ENCODE measurements at places on chromosomes 5 and 9.

GRCh38 chr5:101390151-101390908, 487.2 kb upstream of the ST8SIA4 start:
- H3K4me3 ChIP-seq = no peak overlapping the region
- no peaks in the 10 kb centered on the region for H3K27me3 ChIP-seq
- H3K36me3 ChIP-seq = no peaks in the 10 kb centered on the region
- H3K27ac ChIP-seq = no peak overlapping the region

DNA sequence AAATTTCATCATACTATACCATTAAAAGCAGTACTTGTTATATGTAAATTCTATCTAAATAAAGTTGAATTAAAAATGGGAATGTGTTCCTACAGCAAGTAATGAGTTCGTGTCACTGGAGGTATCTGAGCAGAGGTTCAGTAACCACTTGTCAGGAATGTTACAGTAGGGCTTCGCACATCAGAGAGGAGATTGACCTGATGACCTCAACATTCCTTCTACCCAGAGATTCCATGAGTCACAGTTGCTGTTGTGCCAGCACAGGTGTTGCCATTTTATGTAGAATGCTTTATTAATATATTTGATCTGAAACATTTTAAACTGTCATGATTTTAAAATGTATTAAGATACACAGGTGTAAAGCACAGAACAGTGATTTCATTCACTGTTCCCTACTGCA, 60.3 kb downstream of the STX17 start:
- no peak overlapping the region for H3K27ac ChIP-seq
- DNase-seq = no peak
- H3K4me3 ChIP-seq = no peak overlapping the region
- peaks cover 83% of the 10 kb centered on the region for H3K36me3 ChIP-seq

GRCh38 chr5:150338546-150338945, 19.0 kb upstream of the TCOF1 start:
- no peaks in the 10 kb centered on the region for H3K36me3 ChIP-seq
- no peak overlapping the region for H3K4me3 ChIP-seq
- no peak overlapping the region for H3K27ac ChIP-seq
- H3K27me3 ChIP-seq = no peaks in the 10 kb centered on the region
- no peak for DNase-seq

DNA sequence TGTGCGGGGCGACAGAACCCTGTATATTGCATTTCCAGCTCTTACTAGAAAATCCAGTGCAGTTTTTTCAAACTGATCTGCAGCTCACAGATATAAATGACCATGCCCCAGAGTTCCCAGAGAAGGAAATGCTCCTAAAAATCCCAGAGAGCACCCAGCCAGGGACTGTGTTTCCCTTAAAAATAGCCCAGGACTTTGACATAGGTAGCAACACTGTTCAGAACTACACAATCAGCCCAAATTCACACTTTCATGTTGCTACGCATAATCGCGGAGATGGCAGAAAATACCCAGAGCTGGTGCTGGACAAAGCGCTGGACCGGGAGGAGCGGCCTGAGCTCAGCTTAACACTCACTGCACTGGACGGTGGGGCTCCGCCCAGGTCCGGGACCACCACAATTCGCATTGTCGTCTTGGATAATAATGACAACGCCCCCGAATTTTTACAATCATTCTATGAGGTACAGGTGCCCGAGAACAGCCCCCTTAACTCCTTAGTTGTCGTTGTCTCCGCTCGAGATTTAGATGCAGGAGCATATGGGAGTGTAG, 786 bp downstream of the PCDHB5 start:
- H3K4me1 ChIP-seq = no peaks in the 10 kb centered on the region
- H3K4me3 ChIP-seq = peak overlapping the region; percentile 27
- H3K27me3 ChIP-seq = no peaks in the 10 kb centered on the region
- H3K27ac ChIP-seq = no peak overlapping the region
- DNase-seq = no peak
- H3K36me3 ChIP-seq = no peaks in the 10 kb centered on the region

GRCh38 chr5:179509239-179509638, 41.1 kb upstream of the RUFY1 start:
- no peaks in the 10 kb centered on the region for H3K4me1 ChIP-seq
- no peak for DNase-seq
- no peak overlapping the region for H3K4me3 ChIP-seq
- no peaks in the 10 kb centered on the region for H3K27me3 ChIP-seq
- no peak overlapping the region for H3K27ac ChIP-seq

- H3K36me3 ChIP-seq = peaks cover 26% of the 10 kb centered on the region
- H3K4me1 ChIP-seq = peaks cover 16% of the 10 kb centered on the region
- no peaks in the 10 kb centered on the region for H3K27me3 ChIP-seq
- no peak for DNase-seq
These were observed 2.7 kb downstream of the RNU6ATAC start for GRCh38 chr9:134161647-134162046.

DNA sequence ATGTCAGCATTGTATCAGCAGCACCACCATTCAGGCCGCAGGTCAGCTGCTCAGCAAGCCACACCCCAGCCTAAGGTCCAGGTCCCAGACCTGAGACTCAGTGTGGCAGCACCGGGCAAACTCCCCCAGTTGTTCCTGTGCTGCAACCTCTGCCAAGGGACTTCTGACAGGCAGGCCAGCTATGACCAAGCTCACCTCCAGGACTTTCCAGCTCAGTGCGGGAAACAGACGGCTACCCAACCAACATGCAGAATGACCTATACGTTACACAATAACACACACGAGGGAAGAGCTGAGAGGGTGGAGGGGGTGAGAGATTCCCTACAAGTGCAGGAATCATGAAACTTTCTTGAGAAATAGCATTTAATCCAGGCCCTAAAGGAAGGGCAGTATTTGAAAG, 143.7 kb downstream of the FSTL4 start:
- no peak overlapping the region for H3K4me3 ChIP-seq
- no peak overlapping the region for H3K27ac ChIP-seq
- DNase-seq = no peak
- peaks cover 6% of the 10 kb centered on the region for H3K27me3 ChIP-seq
- H3K36me3 ChIP-seq = no peaks in the 10 kb centered on the region

DNA sequence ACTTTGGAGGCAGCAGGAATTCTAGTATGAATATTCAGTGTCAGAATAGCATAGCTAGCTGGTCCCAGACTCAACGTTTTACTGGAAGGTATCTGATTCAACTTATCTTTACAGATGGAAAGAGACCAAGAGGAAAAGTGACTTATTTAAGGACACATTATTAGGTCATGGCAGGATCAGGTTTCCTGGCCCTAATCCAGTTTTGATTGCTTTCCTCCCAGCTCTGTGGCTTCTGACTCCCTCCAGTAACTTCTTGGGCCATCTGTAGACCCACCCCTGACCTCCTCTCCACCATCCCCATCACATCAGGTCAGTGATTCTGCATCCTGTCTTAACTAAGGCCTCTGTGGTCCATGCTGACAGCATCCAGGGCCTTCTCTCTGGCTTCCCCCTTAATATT, 38.4 kb downstream of the SH3TC2 start:
- no peak overlapping the region for H3K27ac ChIP-seq
- no peak for DNase-seq
- peaks cover 4% of the 10 kb centered on the region for H3K4me1 ChIP-seq
- H3K36me3 ChIP-seq = no peaks in the 10 kb centered on the region
- no peak overlapping the region for H3K4me3 ChIP-seq

DNA sequence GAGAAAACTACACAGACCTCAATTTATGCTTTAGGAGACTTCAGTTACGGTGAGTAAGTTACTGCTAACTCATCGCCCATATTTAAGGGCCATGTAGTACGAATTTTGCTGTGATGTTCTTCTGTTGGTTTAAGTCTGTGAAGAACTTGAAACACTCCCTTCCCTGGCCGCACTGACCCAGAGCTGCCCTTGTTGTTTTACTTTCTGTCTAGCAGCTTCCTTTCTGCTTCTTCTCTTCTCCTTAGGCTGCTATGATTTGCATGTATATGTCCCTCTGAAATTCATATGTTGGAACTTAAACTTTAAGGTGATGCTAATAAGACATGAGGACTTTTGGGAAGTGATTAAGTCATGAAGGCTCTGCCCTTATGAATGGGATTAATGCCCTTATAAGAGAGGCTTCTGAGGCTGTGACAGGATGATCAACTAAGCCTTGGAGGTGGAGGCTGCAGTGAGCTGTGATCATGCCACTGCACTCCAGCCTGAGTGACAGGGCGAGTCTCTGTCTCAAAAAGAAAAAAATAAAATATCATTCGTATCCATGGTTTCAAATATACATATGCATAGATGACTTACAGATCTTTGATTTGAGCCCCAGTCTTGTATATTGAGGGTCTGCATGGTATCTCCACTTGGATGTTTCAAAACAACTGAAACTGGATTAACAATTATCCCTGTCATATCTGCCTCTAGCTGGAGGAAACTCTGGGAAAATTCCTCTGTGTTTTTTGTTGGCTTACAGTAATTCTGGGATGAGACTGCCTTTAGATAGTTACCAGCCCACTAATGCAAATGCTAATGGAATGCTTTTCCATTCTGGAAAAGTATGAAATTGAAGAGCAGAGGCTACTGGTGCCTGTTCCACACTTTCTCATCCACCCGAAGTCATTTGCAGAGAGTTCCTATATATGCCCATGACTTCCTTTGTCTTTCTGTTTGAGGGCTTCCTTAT, 263.4 kb upstream of the ACTBL2 start:
- no peak overlapping the region for H3K4me3 ChIP-seq
- no peaks in the 10 kb centered on the region for H3K4me1 ChIP-seq
- no peaks in the 10 kb centered on the region for H3K27me3 ChIP-seq
- no peak overlapping the region for H3K27ac ChIP-seq
- no peak for DNase-seq
